ENCODE measurements at places on chromosomes 7 and 10.

GRCh38 chr7:130853503-130854279 is 119.7 kb upstream of the KLF14 start:
- DNase-seq, result no peak

GRCh38 chr10:22635650-22636049 is 78.7 kb downstream of the PIP4K2A start:
- DNase-seq, result no peak

DNA sequence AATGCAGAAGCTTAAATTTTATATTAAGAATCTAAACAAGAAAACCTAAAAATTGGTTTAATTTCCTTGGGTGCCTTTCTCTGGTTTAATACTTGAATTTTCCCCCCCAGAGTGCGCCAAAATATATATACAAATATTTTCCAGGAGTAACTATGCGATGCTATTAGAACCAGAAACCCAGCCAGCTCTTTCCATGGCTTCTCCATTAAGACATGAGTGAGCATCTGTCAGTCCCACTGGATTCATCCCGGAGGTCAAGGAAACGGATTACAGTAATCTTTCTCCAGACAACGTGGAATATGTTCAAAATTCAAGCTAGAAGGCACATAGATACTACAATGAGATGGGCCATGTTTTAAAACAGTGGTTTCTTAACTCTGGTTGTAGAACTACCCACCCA is 148.8 kb downstream of the TAX1BP1 start:
- no peak for DNase-seq

- DNase-seq, result no peak
Measured at GRCh38 chr10:104002911-104003310, 36.0 kb downstream of the SLK start.

GRCh38 chr10:11147722-11148121 is 130.1 kb downstream of the CELF2 start:
- peak; percentile 54 for DNase-seq

Measured in CD4-positive, alpha-beta T cell treated with Interleukin-12 subunit alpha and Interleukin-12 subunit beta, for 1 hour (primary cell).